ENCODE measurements at places on chromosomes 3 and 15.

DNA sequence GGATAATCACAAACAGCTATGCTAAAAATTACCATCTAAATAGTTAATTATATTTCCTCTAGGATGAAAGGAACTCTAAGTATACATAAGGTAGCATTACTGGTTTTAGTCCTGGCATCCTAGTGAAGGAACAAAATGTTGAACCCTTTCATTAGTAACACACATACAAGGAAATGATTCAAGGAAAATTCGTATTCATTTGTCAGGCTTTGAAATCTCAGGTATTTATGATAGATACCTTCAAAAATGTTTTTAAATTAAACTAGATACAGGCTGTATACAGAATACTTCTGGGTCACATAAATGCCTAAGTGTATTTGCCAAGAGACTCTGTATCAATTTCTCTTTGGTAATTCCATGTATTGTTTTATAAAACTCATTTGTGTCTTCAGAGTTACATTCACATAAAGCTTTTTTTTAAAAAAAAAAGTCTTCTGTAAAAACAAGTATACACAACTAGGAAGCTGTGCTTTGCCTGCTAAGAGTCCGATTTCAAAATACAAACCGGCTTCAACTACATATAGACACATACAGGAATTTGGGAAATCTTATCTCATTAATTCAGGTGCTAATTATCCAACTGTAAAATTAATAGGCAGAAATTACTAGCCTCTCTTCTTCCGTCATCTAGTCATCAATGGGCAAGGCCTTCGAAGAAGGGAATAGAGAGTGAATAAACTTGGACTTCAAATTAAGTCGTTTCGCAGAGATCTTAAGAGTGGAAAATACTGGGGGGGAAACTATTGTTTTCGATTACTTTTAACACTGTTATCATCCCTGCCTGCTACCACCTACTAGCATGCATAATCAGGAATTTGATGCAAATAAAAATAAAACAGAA, 1.3 kb downstream of the SECISBP2L start:
- no peak for DNase-seq

GRCh38 chr15:100942656-100943425, 23.7 kb downstream of the LRRK1 start:
- DNase-seq, result no peak

GRCh38 chr3:194682694-194683310, 2.9 kb upstream of the FAM43A start:
- DNase-seq, result peak; percentile 68

- DNase-seq, result no peak
Observed at GRCh38 chr3:10581251-10581650, 75.9 kb upstream of the ATP2B2 start.

DNA sequence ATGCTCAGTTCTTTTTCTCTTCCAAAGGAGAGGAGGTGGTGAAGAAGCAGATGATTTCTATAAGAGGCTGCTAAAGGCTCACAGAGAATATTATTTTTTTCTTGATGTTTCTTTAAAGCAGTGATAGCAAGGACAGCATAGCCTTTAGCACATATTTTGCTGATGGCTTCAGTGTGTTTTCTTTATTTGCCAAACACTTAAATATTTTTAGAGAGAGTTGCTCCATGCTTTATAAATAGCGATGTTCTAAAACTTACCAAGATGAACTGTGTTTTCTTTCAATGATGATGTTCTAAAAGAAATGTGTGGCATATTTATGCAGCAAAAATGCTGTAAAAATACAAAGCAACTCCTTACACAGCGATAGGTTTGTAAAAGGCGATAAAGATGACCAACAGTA, 11.8 kb upstream of the KCNAB1 start:
- no peak for DNase-seq

GRCh38 chr15:68784206-68784605, 36.5 kb downstream of the ANP32A start:
- DNase-seq, result no peak

DNA sequence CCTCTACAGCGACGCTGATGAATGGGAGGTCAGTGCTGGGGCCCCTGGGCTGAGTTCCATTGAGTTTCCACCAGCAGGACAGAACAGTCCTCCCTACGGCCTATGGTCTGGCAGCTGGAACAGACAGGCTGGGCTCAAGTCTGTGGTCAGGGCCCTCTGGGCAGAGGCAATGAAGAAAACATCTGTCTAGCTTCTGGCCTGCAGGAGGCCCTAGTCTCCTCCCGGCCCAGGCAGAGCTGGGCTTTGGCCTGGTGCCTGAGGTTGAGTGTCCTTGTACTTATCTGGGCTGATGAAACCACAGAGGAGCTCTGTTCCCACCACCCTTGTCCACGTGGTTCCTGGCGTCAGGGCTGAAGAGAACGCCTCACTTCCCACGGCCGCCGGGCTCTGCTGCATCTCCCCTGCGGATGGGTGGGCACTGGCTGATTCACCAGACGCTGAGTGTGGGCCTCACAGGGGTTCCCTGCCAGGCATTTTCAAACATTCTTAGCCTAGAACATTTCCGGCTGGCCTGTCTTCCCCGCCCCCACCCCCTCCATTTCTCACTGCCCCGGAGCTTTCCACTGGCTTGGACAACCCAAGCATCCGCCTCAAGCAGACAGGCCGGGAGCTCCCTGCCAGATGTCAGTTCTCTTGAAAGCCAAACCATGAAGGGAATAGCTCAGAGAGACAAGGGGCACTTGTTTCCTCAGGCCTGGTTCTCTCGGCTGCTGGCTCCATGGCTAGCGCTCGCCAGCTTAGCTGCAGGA, 20.3 kb downstream of the PPCDC start:
- DNase-seq, result no peak

- no peak for DNase-seq
Observed at GRCh38 chr3:183563536-183563874, 8.0 kb upstream of the KLHL6 start.

- DNase-seq, result no peak
Observed at GRCh38 chr15:43872416-43873020, 45.7 kb downstream of the WDR76 start.

DNA sequence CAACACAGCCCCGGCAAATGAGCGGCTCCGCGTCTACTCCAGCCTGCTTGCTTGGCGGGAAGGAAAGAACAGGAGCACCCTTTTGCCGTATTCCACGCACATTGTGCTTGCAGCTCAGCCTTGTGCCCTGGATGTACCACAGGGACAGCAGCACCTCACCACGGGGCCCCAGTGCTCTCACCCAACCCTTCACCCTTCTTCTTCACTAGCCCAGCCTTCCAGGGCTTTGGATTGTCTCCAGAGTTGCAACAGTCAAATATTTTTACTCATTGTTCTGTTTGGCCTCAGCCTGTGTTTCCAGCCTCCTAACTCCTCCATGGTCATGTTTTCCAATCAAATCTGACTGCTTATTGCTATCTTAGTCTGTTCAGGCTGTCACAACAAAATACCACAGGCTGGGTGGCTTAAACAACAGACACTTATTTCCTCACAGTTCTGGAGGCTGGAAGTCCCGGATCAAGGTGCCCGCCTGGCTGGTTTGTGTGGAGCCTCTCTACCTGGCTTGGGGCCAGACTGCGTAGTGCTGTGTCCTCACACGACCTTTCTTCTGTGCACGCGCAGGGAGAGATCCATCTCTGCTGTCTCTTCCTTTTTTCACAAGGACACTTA, 79.2 kb upstream of the ABHD17C start:
- DNase-seq, result no peak

DNA sequence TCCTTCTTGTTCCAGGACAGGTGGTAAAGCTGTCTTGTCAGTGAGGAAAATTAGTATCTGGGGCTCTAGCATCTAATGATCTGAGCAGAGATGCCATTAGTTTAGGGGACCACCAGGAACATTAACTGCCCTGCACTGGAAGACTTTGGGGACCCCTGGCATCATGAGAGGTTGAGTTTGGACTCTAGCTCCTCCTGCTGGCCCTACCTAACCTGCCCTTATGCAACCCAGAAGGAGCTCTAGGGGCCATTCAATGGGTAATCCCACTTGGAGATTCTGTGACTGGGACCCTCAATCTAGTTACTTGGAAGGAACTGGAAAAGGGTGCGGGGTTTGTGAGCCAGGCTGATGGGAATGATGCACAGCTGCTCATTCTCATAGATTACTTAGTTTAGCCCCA, 451.0 kb downstream of the EPHB1 start:
- no peak for DNase-seq

DNA sequence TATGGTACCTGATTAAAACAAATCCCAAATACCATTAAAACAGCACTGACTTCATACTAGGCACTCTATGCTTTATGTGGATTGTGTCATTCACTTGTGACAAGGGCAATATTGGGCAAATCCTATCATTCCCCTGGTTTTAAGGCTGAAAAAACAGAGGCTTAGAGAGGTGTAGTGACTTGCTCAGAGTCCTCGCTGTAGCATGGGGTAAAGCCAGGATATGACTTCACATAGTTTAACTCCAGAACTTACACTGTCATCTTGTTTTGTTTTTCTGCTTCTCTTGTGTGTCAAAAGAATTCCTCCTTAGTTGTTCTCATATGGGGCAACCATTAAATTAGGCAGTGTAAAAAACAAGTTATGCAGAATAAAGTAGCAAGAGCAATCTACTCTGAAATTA, 40.3 kb upstream of the ICE2 start:
- no peak for DNase-seq

DNA sequence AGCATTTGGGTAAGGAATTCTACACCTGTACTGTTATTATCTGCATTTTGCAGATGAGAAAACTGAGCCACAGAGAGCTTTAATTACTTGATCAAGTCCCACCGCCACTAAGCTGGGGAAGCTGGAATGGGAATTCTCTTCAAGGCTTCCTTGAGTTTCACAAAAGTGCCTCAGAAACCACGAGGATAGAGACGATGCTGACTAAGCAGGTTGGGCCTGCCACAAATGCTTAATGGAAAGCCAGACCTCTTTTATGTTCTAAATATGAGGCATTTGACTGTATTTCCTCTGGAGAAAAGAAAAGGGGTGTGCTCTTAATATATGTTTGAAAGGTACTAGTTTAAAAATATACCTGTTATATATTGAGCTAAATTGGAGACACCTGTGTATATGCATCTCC, 34.7 kb downstream of the ADAMTS9 start:
- no peak for DNase-seq

DNA sequence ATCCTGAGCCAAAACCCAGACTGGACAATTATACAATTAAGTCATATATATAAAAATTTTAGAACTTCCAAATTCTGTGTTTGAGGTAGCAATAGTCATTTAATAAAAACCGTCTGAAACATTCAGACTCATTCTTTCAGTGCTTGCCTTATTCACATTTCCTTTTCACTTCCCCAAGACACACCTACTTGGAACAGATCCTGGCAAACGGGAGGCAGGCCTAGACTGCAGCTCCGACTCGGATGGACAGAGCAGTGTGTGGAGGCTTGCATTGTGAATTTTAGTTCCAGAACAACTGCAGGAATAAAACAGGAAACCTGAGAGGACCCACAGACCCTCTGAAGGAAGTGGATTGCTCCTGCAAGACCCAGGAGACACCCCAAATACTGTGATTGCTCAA, 341.4 kb downstream of the CNTN3 start:
- no peak for DNase-seq

- DNase-seq, result no peak
Observed at GRCh38 chr15:56781666-56782065, 48.4 kb upstream of the ZNF280D start.

- DNase-seq, result no peak
Observed at GRCh38 chr15:76155731-76156130, 95.9 kb downstream of the TMEM266 start.

DNA sequence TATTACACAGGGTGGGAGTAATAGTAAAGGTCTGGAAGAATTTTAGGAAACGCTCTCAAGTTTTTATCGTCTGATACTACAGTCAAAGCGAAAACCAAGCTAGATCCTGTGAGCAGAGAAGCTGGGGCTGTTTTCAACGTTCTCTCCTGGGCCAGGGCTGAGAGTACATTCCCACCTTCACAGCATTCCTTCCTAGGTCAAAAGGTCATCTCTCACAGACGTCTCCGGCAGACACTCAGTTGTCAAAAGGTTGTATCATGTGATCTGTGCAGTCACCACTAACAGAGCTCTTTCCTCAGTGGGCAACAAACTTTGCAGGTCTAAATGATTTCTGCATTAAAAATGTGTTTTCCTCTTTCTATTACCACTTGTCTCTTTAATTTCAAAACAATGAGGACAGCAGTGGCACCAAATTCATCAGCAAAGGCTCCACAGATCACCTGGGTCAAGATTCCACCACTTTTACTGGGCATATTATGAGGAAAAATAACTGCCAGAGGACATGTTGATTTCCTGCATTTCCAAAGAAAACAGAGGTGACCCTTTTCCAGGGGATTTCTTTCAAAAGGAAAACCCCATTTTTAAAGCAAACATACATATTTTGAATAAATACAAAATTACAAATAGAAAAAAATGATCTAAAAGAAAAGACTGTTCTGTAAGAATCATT, 41.9 kb downstream of the MEIS2 start:
- no peak for DNase-seq

DNA sequence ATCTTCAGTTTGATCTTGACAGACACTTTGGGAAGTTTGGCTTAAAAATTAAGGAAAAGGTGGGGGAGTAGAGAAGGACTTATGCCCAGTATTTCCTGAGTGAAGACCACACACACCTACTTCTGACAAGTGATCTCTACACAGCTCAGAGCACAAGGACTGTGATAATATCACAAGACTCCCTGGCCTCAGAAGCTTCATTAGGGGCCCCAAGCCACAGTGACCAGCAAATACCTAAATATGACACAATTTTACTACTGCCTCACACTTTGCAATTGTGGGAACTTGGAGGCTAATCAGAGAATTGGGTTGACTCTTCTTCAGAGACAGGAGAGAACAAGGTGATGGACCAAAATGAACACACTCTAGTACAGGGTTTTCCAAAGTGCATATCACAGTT, 2.6 kb downstream of the ILDR1 start:
- no peak for DNase-seq

GRCh38 chr3:188749010-188749617, 422.7 kb upstream of the TPRG1 start:
- no peak for DNase-seq

GRCh38 chr3:116188231-116188785, 257.0 kb downstream of the LSAMP start:
- no peak for DNase-seq

GRCh38 chr3:61957259-61957658, 395.9 kb downstream of the PTPRG start:
- DNase-seq, result no peak

GRCh38 chr3:159978353-159978752, 10.3 kb upstream of the IL12A start:
- DNase-seq, result no peak

All from epithelial cell of prostate (primary cell).